ENCODE measurements at places on chromosomes 3 and 15.

DNA sequence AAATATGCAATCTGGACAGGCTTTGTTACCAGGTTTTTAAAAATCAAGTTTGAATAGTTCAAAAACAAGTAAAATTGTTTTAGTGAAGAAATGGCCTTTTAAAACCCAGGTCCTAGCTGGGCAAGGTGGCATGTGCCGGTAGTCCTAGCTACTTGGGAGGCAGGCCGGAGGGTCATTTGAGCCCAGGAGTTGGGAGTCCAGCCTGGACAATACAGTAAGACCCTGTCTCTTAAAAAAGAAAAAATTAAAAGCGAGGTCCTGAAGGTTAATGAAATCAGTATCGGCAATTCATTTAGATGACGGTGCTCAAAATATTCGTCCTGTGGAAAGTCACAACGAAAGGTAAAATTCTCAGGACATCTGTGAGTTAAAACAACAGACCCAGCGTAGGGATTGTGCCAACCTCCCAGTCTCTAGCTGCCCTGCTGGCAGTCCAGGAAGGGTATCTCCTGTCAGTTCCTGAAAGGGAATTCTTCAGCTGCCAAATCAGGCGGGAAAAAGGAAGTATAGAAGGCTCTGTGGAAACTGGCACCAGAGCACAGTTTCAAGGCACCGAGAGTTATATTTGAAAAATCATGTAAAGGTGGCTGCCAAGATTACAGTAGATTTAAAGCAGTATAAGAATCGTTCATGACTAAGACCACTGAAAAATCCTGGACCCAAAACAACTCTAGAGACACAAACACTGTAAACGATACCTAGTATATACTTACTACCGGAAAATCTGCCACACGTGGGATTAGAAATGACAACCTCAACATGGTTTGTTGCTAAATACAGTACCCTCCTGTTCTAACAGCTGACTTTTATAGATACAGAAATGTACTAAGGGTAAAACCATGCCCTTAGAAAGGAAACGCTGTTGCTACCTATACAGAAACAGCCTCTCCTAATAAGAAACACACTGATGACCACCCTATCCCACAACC is 1.2 kb upstream of the ABHD17C start:
- DNase-seq: peak; percentile 29

GRCh38 chr3:31567036-31567435 is 34.3 kb downstream of the STT3B start:
- no peak for DNase-seq

GRCh38 chr3:141476033-141476432 is 10.8 kb upstream of the RASA2 start:
- peak; percentile 66 for DNase-seq

- peak; percentile 61 for DNase-seq
Observed at GRCh38 chr3:89107461-89108290, at the start of gene EPHA3. Gene EPHA3, plus strand, starts transcription at chr3:89107621. Its CDS starts 128 bp downstream, at chr3:89107749.

DNA sequence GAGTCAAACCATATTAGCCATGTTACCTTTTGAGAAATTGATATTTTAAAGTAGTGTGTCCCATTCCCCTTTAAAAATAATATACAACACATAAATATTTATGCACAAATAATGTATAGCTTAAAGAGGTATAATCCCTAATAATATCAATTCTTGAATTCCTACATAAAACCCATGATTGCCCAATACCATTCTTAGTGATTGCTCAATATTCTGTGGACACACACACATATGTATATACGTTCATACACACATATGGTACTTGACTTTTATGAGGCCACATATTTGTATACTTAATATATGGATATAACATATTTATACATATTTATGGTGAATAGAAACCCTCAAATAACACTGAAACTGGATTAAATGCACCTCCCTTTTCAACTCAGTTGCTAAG is 367.4 kb downstream of the ZBBX start:
- no peak for DNase-seq

DNA sequence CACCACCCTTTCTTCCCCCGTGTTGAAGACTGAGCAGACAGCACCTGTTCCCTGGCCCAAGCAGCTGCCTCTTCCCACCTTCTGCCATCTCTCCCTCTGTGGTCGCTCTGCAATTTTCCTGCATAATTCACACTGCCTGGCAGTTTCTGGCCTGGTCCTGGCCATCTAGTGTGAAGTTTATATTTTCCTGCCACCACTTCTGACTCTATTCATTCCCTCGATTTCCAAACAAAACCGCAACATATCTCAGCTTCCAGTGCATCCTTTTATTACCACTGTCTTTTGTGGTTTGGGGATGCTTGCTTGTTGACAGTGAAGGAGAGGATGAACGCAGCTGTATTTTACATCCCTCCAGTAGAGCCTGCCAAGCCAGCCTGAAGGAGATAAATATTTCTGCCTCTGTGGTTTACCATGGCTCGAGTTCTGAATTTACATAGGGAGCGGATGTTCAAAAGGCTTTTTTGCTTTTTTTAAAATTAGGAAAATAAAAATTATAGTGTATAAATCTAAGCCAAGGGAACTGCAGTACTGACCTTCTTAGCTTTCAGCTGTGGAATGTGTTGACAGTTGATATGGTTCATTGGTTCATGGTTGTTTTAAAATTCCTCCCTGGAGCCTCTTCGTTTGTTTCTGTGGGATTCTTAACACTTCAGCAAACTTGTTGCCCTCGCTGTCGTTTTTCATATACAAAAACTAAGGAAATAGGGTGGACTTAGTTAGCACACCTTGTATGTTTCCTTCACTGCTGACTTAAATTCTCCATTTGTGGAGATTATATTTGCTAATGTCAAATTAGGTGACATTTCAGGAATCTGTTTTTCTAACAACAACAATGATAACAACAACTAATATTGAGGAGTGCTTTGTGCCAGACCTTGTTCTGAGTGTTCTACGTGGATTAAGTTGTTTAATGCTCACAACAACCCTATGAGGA is 250.5 kb downstream of the ADAMTSL3 start:
- DNase-seq: no peak

GRCh38 chr3:131303848-131304247 is 77.7 kb upstream of the NUDT16 start:
- no peak for DNase-seq

- no peak for DNase-seq
Observed at GRCh38 chr3:146823622-146824021, 218.5 kb upstream of the PLSCR5 start.

All from MM.1S (cell line).